ENCODE measurements at places on chromosomes 7 and 10.

DNA sequence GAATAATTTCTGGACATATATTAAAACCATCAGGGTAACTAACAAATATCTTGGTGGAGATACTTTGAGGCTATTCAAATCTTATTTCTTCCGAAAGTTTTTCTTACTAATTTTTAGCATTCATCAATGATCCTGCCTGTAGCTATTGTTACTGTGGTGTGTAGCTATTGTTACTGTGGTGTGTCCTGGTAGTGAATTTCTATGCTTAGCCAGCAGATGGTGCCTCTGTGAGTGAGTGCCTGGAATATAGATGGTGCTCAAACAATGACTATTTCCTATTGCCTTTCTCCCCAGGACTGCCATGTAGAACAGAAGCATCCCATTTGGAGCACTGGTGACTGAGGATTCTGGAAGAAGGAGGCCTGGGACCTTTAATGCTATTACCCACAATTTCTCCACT lies 245.7 kb downstream of the CCSER2 start:
- DNase-seq, result peak; percentile 33

- no peak for DNase-seq
These were observed 54.6 kb downstream of the HACD1 start for GRCh38 chr10:17562614-17563013.

DNA sequence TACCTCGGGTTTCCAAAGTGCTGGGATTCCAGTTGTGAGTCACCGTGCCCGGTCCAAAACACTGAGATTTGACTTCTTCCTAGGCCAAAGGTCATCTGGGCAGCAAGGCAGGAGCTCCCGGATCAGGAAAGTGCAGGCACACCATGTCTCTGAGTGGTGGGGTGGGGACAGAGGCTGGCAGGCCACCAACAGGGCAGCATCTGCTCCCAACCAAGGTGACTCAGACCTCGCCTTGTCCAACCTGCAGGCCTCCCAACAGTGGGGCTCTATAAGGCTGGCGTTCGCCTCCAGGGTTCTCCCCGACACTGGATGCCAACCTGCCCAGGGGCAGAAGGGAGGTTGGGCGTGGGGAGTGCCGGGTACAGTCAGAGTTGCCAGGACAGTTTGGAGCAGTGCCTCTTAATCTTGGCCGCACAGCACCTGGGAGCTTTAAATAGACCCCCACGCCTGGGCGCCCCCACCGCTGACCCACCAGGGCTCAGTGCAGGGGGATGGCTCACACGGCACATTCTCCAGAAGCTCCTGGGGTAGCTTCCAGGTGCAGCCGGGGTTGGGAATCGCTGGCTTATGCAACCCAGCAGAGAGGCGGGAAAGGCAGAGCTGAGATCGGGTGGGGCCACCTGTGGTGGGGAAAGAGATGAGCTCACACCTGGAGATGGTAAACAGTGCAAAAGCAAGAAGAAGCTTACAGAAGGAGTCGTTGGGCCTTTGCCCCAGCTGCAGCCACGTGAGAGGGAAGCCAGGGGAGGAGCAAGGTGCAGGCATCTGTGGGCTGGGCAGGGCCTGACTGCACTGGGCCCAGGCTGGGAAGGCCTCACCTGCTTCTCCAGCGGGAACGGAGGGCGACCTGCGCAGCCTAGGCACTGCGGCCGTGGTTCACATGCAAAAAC lies 10.9 kb downstream of the CALML5 start:
- no peak for DNase-seq

- no peak for DNase-seq
These were observed 352.4 kb downstream of the TCERG1L start for GRCh38 chr10:130958981-130959751.

GRCh38 chr10:51230887-51231585 lies 156.7 kb downstream of the PRKG1 start:
- DNase-seq, result no peak

- no peak for DNase-seq
These were observed 188.4 kb downstream of the SEM1 start for GRCh38 chr7:96521068-96521894.

DNA sequence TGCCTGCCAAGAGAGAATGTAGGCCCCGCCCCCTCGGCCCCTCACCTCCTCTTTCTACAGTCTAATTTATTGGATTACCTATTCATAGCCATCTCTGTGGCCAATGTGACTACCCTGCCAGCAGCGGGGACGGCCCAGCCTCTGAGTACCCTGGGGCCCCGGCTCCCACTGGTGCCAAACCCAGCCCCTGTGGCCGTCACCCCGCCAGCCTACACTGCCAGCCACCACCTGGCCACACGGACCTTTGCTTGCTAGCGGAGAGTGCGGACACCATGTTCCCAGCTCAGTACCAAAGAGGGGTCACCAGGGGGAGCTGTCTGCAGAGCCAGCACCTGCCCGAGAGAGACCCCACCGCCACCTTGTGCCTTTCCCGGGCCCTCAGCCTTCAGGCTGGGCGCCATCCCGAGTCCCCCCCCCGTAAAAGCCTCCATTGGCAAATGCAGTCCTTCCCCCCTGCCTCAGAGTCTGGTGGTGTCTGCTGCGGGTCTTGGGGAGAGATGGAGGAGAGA lies 511.1 kb downstream of the ZNF37A start:
- no peak for DNase-seq

DNA sequence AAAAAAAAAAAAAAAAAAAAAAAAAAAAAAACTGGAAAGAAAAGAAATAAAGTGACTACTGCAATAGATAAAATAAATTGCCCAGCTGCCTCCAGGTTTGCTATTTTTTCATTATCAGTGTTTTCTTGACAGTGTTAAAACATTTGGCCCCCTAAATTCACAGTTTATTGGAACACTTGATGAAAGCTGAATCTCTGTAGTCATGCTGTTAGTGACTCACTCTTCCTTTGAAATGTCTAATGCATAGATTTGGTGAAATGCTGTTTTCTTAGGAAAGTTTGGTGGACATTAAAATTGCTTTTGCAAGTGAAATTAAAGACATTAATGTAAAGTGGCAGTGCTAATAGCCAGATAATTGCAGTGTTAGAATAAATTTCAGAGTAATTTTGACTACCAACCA lies 785.2 kb downstream of the NRG3 start:
- DNase-seq, result peak; percentile 47

- no peak for DNase-seq
These were observed 23.7 kb upstream of the PFKFB3 start for GRCh38 chr10:6179078-6179477.

- DNase-seq, result no peak
These were observed 129.9 kb downstream of the ADCY1 start for GRCh38 chr7:45703911-45704682.

GRCh38 chr7:105319578-105319977 lies 69.1 kb downstream of the SRPK2 start:
- DNase-seq, result no peak

GRCh38 chr7:47379629-47380324 lies 202.1 kb downstream of the TNS3 start:
- DNase-seq, result peak; percentile 72

- DNase-seq, result no peak
These were observed 18.1 kb downstream of the RAB11FIP2 start for GRCh38 chr10:118028619-118029018.

DNA sequence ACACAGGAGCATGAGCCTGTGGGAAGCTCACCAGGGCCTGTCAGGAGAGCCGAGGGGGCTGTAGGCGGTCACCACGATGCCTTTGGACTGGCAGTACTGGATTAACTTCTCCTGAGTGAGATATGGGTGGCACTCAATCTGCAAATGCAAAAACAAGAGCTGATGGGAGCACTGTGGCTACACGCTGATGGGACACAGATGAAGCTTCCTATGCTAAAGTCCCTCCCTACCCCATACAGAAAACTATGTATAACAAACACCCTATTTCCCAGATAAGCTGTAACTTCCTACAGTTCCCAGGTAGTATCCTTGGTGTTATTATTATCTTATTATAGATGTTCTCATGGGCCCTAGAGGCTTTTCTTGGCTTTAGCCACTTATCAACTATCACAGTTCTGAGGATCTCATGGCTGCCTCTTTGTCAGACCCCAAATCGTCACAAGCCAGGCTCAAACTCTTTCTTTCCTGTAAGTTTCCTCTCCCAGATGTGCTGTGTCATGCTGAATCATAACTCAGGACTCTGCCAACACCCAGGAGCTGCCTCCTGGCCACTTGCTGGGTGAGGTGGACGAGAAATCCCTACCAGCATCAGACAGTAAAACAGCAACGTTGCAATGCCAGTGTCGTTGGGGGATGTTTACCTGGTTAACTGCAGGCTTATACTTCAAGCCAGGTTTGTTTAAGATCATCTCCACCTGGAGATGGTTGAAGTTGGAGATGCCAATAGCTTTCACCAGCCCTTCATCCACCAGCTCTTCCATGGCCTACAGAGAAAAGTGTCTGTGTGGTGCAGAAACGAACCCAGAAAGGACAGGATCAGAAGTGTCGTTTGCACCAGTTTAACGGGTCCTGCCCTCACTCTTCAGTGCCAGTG lies 10.3 kb downstream of the AKR1B1 start:
- peak; percentile 89 for DNase-seq

DNA sequence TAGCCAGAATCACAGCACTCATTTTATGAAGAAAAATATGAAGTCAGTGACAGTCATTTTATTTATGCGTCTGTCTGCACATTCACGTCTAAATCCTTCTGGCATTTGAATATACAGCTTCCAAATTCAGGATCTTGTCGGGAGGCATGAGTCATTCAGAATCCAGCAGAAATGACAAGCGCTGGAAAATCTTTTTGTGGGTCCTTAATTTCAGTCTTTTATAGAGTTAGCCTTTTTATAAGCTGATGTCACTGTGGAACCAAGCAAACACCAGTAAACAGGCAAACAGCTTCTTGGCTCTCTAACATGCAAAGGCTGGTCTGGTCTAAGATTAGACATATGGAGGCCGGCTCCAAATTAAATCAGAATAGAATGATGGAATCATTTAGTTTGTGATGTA lies 388.2 kb upstream of the TEX47 start:
- DNase-seq, result no peak

DNA sequence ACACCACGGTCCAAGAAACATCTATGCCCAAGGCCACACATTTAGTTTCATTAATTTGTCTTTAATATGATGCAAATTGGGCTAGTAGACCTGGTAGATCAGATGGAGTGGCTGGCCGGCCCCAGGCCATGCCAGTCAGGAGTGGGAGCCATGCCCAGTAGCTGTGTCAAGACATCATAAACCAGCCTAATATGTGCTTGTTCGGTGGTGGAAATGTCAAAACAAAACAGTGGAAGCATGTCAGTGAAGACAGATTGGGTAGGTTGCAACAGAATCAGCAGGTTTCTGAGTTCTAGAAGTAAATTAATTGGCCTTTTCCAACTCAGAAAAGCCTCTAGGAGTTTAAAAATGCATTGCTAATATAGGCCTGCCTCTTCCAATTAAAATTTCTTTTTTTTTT lies 124.7 kb downstream of the NRP1 start:
- no peak for DNase-seq

DNA sequence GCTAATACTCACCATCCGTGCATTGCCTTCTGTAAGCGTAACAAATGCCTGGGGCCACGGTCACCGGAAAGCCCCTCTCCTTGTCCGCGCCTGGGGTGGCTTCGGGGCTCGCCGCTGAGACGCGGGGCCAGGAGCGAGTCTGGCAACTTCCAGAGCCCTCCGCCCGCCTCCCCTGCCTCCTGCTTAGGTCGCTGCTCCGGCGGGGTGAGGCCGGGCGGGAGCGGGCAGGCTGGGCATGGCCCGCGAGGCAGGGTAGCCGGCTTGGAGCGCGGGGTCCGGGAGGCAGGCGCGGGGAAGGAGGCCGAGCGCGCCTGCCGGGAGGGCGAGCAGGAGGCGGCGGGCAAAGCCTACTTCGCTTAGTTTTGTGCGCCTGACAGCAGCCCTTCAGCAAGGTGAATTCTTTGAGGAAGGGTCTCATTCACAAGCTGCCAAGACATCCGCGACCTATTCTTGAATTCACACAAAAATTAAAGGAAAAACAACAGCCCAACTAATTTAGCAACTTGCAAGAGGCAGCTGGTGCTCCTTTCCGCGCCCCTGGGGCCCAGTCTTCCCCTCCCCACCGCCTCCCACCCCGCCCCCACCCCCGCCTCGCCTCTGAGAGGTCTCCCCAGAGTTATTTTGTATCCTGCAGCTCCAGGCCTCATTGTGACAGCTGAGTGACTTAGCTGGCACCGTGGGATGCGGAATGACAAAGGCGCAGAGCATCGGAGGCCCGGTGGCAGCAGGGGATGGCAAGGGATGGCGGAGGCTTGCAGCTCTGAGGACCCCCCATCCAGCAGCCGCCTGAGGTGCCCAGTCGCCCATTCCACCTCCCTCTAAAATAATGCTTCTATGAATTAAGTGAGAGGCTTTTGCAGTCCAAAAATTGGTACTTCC lies 12.8 kb upstream of the KAT6B start:
- DNase-seq, result no peak

GRCh38 chr10:35961501-35961900 lies 319.4 kb upstream of the FZD8 start:
- peak; percentile 83 for DNase-seq

DNA sequence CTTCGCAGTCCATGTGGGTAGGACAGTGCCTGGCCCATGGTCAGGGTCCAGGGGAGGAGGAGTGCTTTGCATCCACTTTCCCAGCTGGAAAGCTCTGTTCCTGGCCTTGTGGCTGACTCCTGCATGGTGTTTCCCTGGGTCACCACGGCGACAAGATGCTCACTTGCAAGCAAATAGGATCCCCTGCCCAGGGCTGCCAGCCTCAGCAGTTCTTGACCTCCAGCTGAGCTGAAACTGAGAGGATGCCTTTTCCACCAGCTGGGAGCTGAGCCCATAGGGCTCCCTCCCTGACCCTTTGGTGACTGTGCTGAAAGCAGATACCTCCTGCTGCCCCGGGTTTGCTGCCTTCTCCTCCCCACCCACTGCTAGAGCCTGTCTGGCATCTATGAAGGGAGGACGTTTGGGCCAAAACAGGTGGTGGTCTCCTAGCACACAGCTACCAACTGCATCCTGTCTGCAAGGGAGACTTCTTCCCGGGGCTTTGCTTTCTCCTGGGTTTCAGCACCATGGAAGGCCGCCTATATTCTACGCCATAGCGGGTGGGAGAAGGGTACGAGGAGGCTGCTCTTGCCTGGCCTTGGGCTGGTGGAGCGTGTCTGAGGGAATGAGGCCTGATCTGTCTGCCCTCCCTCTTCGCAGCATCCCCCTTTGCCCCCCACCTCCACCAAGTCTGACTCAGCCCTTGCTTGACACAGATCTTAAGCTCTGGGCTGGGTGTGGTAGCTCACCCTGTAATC lies 34.4 kb downstream of the UBTD1 start:
- peak; percentile 79 for DNase-seq

GRCh38 chr7:149610441-149611011 lies 112.9 kb upstream of the ZNF746 start:
- DNase-seq, result no peak

DNA sequence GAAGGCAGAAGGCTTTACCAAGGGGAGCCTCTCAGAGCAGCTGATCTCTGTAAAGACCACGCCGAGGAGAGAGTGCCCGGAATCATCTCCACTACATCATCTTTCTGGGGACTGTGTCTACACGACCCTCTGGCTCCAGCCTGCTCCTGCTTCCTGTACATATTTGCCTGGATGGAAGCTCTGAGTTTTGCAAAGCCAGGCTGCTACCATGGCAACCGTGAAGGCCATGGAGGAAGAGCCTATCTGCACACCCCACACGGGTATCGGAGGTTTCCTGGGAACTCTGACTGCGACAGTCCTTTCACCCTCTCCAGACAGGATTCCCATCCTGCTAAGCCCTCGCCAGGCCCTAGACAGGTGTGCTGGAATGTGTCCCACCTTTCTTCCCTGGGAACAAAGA lies 83.4 kb upstream of the TNRC18 start:
- no peak for DNase-seq

All from HT1080 (cell line).